ENCODE measurements at places on chromosomes 6 and 20. TPM values are rescaled to one million over a fixed set of nuclear protein-coding genes. Genes with fewer than 3 reads are reported as not detected.

DNA sequence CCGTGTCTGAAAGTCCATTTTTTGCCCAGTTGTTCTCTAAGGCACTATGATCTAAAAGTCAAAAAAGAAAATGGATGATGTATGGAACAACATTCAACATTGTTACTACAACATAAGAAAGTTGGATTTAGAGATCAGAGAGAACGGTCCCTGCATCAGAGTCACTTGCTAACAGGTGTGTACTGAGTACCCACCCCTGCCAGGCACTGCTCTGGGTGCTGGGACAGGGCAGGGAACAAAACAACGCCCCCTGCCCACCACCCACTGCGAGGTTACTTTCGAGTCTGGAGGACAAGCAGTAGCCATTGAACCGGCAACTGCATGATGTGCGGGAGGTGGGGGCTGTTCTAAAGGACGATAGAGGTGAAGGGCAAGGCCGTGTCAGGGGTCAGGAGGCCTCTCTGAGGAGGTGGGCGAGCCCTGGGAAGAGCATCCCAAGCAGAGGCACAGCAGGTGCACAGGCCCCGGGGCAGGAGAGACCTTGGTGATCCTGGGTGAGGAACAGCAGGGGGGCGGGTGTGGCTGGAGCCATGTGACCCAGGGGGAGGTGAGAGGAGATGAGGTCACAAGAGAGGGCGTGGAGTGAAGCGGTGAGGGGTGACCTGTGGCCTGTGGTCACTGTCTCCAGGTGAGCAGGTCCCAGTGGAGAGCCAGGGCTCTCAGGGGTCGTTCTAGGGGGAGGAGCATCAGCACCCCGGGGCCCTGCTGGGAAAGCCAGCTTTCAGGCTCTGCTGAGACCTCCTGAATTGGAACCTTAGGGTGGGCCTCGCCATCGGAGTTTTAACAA lies 197.5 kb upstream of the SULF2 start:
- peaks cover 22% of the 10 kb centered on the region for H3K4me1 ChIP-seq
- H3K27ac ChIP-seq: no peak overlapping the region
- H3K4me3 ChIP-seq: no peak overlapping the region
- no peak for DNase-seq

Gene PLG
- not detected for total RNA-seq

Gene ETV7
- not detected for total RNA-seq

Gene NRN1
- total RNA-seq: not detected

- H3K4me3 ChIP-seq: no peak overlapping the region
- peaks cover 4% of the 10 kb centered on the region for H3K4me1 ChIP-seq
- peaks cover 1% of the 10 kb centered on the region for H3K36me3 ChIP-seq
- DNase-seq: no peak
- no peaks in the 10 kb centered on the region for H3K27me3 ChIP-seq
These were observed 44.0 kb downstream of the EFCAB8 start for GRCh38 chr20:32902456-32903420.

GRCh38 chr6:150353445-150353844 lies 15.4 kb upstream of the IYD start:
- no peaks in the 10 kb centered on the region for H3K36me3 ChIP-seq
- no peaks in the 10 kb centered on the region for H3K27me3 ChIP-seq
- no peak overlapping the region for H3K27ac ChIP-seq
- no peak for DNase-seq

Measured in chondrocyte (in vitro differentiated cells).